ENCODE measurements at places on chromosomes 11 and 22. TPM values are rescaled to one million over a fixed set of nuclear protein-coding genes. Genes with fewer than 3 reads are reported as not detected.

OR51B5 gene
- total RNA-seq = not detected

LYVE1 gene
- total RNA-seq = not detected

CNGA4 gene
- not detected for total RNA-seq

MS4A3 gene
- total RNA-seq = not detected

DGCR6 gene
- 2.1 TPM for total RNA-seq

FGF3 gene
- total RNA-seq = not detected

HARBI1 gene
- 3.4 TPM for total RNA-seq
